Activated T-helper 1 cell treated with Interleukin-2 at 50 U/mL for 16 hours (primary cell): ENCODE measurements at places on chromosomes 1 and 21.
A peak's percentile ranks its signal among the peaks of the same experiment; 100 is the strongest.

GRCh38 chr1:40014812-40015594 lies 25.5 kb upstream of the CAP1 start:
- DNase-seq, result no peak

DNA sequence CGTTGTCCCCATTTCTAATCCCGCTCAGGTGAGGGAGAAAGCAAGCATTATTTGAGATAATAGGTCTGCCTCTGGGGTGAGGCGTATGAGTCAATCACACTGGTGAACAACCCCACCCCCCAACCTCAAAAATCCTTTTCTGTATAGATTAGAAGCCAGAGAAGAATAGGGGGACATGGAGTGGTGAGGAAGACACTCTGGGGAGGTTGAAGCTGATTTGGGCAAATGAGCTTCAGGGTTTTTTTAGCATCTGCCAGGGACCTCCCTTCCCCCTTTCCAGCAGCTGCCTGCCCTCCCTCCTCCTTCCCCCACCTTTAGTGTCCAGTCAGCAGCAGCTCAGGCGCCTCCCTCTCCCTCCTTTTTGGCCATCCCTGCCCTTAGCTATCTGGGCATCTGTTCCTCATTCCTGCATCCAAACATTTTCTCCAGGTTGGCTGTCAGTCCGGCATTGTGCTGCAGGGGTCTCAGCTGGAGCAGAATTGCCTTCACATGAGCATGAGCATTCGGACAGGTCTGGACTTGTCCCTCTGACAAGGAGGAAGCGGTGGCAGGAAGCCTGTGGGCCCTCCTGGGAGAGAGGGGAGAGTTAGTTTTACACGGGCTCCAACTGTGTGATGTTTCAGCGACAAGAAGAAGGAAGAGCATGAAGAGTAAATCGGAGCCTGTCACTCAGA lies 30.8 kb upstream of the PTGFRN start:
- no peak for DNase-seq

GRCh38 chr1:111234258-111234657 lies 6.7 kb downstream of the CHI3L2 start:
- no peak for DNase-seq

GRCh38 chr1:239011382-239011781 lies 375.0 kb upstream of the CHRM3 start:
- no peak for DNase-seq

GRCh38 chr1:42768172-42768571 lies 1.1 kb downstream of the C1orf50 start:
- DNase-seq, result no peak

GRCh38 chr1:19735440-19736127 lies 64.1 kb downstream of the TMCO4 start:
- no peak for DNase-seq

GRCh38 chr1:60936591-60937342 lies 145.6 kb upstream of the NFIA start:
- no peak for DNase-seq

DNA sequence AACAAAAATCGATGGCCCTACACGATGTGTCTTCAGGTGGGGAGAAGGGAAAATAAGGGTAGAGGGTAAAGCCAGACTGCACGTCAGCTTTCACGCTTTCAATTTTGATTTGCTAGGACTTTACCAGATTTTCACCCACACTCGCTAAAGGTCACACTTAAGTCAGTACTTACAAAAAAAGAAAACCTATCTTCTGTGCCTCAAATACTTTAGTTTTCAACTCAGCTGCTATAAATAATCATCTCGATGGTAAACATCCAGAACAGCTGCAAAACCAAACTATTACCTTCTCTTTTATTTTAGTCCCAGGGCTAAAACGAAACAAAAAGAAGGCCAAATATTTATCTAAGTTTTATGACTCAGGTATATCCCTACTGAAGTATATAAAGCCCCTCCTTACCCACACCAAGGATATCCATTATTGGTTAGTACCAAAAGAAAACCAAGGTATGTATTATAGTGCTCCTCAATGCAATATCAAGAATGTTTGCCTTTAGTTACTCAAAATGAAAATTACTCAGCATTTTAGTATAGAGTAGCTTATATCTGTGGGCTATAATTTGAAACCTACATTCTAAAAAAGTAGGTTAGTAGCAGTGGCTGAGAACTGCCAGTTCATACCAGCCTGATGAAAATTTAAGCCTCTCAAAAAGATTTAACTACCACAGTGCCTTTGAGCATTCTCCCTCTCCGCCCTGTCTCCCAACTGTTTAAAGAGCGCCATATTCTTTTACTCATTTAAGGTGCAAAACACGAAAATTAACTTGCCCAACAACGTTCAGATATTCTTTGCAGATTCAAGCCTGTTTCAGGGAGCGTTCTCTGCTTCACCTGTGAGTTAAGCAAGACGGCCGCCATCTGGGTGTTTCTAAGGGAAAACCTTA lies 1.5 kb downstream of the CSDE1 start:
- no peak for DNase-seq

GRCh38 chr1:162854245-162854882 lies 6.6 kb downstream of the CCDC190 start:
- DNase-seq, result peak; percentile 9

GRCh38 chr1:109040627-109040988 lies 1.3 kb downstream of the WDR47 start:
- DNase-seq, result no peak

GRCh38 chr1:66533804-66534740 lies at the start of gene SGIP1:
TSS of gene SGIP1 (plus strand) at chr1:66534153. CDS start at chr1:66534359, 206 bp downstream.
- no peak for DNase-seq

GRCh38 chr1:94962409-94963265 lies 35.7 kb upstream of the CNN3 start:
- no peak for DNase-seq

- DNase-seq, result no peak
Observed at GRCh38 chr1:3633344-3634058, 8.7 kb downstream of the TPRG1L start.

- DNase-seq, result no peak
Observed at GRCh38 chr1:80894921-80895320, 905.8 kb upstream of the ADGRL2 start.

DNA sequence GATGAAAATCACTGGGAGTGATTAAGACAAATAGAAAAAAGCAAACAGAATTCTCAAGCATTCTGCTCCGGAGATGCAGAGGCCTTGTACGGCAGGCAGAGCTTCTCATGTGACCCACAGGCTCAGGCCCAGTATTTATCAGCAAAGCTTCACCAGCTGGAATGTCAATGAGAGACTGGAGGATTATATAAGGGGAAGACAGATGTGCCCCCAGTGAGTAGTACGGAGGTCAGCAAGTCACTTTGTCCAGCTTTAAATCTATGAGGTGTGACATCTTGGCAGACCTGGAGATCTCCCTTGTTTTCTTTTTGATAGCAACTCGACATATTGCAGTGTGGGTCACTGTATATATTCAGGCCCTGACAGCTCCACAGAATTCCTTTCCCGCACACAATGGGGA lies 106.8 kb downstream of the HHIPL2 start:
- DNase-seq, result no peak

- no peak for DNase-seq
Observed at GRCh38 chr1:113035086-113035485, 37.9 kb upstream of the LRIG2 start.

- DNase-seq, result no peak
Observed at GRCh38 chr1:91172541-91172940, 150.7 kb upstream of the ZNF644 start.

DNA sequence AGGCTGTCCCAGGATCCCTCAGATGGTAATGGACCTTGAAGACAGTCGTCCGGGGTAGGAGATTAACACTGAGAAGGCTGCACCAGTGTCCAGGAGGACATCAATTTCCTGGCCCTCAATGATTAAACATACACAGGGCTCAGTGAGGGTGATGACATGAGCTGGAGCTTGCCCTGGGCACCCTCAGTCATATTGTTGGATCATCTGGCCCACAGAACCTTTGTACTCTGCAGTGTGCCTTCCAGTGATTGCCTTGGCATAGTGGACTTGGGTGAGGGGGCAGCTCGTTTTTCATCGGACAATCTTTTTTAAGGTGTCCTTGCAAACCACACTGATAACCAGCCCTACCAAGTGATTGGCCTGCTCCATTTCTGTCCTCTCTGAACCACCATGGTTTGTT lies 111.1 kb upstream of the SGIP1 start:
- no peak for DNase-seq

- no peak for DNase-seq
Observed at GRCh38 chr1:221712198-221712684, 29.6 kb downstream of the DUSP10 start.

GRCh38 chr1:3790500-3790923 lies 5.8 kb downstream of the LRRC47 start:
- DNase-seq, result no peak

DNA sequence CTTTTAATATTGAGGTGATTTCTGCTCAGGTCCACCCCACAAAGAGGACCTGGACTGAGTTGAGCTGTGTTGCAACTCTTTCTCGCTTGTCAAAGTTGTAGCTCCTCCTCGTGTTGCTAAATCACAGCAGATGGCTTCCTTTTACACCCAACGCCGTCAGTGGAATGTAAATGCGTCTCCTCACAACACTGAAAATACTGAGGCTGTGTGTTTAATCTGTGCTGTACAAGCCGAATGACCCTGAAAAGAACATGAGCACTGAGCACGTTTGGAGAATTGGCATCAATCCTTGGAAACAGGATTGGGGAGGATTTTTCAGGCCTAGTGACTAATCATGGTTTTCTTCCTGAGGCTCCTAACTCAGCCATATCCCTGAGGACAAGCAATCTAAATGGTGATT lies 196.0 kb downstream of the CRB1 start:
- no peak for DNase-seq

GRCh38 chr1:93324486-93325464 lies 20.9 kb upstream of the DR1 start:
- no peak for DNase-seq

DNA sequence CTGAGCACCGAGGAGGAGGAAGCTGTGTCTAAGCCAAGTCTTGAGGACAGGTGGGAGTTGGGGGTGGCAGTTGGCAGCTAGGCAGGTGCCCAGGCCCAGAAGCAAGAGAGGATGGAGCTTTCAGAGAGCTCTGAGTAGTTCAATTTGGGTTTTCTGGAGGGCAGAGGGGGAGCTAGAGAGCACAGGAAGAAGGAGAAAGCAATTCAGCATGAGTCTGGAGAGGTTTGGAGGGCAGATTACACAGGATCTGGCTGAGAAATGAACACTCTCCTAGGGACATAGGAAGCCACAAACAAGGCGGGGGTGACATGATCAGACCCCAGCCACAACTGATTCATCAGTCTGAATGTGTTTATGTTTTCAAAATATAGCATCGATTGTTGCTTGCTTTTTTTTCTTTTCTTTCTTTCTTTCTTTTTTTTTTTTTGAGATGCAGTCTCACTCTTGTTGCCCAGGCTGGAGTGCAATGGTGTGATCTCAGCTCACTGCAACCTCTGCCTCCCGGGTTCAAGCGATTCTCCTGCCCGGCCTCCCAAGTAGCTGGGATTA lies 23.8 kb downstream of the PTPRF start:
- no peak for DNase-seq

DNA sequence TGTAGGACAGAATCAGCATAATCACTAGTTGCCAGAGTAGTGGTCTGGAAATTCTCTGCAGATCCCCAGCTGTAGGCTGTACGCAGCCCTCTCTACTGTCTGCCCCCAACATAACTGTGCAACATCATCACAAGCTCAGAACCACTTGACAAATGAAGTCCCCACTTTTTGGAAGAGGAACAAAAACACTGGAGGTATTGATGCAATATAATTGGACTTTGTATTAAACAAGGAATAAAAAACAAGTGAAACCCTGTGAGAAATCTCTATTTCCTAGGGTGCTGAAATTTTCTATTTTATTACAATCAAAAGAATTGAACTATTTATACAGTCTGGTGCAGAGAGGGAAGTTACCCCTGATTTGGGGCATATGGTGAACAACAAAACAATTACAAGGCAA lies 15.2 kb downstream of the PHTF1 start:
- no peak for DNase-seq

DNA sequence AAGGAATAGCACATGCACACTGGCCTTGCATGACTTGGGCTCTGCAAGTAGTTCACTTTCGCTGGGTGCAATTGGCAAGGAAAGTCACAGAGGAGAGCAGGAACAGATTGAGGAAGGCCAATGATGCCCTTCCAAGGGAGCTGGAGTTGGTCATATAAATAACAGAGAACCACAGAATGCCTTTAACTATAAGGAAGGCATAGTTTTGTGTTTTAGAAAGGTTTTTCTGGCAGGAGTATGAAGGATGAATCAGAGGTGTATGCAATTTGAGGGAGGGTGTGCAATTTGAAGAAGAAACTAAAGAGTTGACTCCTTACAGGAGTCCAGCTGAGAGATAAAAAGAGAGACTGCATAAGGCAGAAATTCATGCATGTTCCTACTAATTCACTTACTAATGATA lies 112.1 kb downstream of the PHTF1 start:
- DNase-seq, result no peak

DNA sequence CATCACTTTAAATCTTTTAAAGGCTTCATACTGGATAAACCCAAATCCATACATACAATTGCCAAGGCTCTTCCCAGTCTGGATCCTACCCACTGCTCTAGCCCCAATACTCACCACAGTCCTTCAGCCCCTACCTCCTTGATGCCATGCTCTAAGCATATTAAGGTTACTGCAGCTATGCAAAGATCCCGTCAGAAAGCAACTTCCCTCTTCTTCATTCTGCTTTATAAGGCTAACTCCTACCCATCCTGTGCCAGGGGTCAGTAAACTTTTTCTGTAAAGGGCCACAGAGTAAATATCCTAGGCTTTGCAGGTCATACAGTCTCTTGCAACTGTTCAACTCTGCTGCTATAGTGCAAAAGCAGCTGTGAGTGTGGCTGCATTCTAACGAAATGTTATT lies 34.3 kb upstream of the MTF1 start:
- DNase-seq, result no peak

- no peak for DNase-seq
Observed at GRCh38 chr1:40633523-40633922, 32.0 kb downstream of the RIMS3 start.

DNA sequence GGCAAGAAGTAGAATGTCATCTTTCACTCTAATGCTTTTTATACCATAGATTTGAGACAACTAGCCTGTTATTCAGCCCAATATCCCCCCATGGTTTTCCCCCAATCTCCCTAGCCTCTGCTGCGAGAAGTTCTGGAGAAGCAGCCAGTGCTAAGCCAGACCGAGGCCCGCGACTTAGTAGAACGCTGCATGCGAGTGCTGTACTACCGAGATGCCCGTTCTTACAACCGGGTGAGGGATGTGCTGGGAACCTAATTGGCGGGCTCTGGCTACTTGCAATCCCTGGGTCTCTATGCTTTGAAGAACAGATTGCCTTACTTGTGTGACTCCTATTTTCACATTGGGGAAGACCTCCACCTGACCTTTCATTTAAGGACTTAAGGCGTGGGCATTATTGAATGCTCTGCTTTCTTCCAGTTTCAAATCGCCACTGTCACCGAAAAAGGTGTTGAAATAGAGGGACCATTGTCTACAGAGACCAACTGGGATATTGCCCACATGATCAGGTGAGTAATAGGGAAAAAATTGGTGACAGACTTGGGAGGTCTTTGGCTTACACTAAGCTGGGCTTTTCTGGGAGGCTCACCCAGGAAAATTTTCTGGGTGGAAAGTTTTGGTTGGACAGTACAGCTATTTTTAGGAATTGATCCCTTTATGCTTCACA lies 1.9 kb downstream of the PSMB4 start:
- no peak for DNase-seq
